ENCODE measurements at places on chromosomes 1 and 21.

DNA sequence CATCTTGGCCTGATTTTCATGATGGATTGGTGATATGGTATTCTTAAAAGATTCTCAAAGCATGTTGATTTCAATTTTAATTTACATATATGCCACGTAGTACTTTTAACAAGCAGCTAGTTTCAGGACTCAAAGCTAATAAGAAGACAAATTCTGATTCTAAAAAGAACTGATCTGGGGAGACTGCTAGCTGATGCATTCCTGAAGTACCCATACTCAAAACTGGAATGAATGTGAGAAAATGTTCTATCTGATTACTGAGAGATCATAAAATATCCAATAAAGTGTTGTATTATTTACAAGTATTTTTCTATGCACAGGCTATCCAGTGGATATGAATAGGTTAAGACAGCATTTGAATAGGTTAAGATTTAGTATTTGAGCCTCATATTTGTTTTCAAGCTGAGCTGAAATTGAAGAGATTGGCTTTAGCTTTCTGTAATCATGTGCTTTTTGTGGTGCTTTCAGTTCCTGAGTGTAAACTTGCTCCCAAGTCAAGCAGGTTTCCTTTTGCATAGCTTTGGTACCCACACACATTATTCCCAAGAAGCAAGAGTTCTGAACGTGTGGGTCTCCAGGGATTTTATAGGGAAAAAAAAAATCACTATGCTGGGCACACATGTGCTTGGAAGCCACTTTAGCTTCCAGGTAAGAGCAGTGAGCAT is 114.1 kb downstream of the VPS13D start:
- H3K36me3 ChIP-seq, result peaks cover 17% of the 10 kb centered on the region
- DNase-seq, result no peak
- peaks cover 55% of the 10 kb centered on the region for H3K4me1 ChIP-seq
- H3K27me3 ChIP-seq, result no peaks in the 10 kb centered on the region
- H3K4me3 ChIP-seq, result peak overlapping the region; percentile 6

DNA sequence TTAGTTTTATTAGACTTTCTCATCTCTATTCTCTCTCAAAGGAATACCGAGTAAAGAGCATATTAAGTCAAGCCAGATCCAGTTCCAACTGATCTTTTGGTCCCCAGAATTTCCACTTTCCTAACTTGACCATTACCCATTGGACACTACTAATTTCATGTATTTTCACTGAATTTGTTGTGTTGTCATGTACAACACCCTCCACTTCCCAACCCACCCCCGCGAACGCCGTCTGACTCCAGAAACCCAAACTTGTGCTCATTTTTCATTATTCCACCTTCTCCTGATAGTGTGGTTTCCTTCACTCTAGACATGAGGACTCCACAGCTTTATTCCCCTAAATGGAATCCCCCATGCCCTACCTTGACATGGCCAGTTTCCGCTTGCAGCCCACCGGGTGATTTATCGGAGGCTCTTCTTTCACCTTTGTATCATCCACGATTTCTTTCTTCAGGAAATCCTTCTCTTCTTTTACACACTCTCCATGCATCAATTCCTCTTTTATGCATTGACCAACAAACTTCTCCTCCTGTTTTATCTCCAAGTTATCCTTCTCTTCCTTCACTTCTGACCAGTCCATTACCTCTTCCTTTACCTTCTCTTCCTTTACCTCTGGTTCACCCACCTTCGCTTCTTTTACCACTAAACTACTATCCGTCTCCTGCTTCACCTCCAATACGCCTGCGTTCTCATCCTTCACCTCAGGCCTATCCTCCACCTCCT is 805 bp downstream of the ZNHIT6 start:
- no peak overlapping the region for H3K4me3 ChIP-seq
- no peaks in the 10 kb centered on the region for H3K27me3 ChIP-seq
- peaks cover 7% of the 10 kb centered on the region for H3K36me3 ChIP-seq

- DNase-seq, result peak; percentile 41
- H3K27ac ChIP-seq, result peak overlapping the region; percentile 55
- peak overlapping the region; percentile 97 for H3K4me3 ChIP-seq
- H3K4me1 ChIP-seq, result peaks cover 94% of the 10 kb centered on the region
- H3K36me3 ChIP-seq, result peaks cover 2% of the 10 kb centered on the region
- no peaks in the 10 kb centered on the region for H3K27me3 ChIP-seq
Measured at GRCh38 chr1:26281091-26281958, 1.4 kb downstream of the SH3BGRL3 start.

DNA sequence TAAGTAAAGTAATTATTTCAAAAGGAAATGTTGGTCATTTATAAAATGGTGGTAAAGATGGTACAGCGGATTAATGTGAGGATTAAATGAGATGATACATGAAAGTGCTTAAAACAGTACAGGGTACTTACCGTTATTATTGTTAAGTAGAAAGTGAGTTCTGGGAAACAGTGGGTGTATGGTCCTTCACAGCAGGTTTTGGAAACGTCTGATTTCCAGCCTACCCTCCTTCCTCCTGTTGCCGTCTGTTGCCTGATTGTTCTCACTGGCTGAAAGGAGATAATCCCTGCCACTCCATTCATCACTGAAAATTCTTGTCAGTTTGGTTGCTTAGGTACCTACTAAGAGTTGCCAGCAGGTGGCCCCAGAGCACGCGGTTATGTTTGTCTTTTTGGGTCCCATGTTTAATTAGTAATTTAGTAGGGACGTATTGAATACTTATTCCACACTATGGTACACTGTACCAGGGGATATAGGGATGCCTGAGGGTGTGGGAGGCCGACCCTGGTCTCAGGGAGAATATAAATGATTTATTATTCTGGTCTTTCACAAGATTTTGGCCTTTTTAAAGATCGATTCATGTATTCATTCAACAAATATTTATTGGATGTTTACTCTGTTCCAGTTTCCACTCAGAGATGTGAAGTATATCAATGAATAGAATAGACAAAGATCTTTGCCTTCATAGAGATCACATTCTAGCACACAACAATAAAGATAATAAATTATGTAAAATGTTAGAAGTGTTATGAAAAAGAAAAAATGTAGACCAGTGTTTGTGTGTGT is 30.8 kb upstream of the RPTN start:
- no peak overlapping the region for H3K27ac ChIP-seq
- H3K4me3 ChIP-seq, result peak overlapping the region; percentile 84
- H3K36me3 ChIP-seq, result no peaks in the 10 kb centered on the region
- peaks cover 13% of the 10 kb centered on the region for H3K4me1 ChIP-seq

GRCh38 chr1:100445565-100445964 is 92.4 kb upstream of the GPR88 start:
- peak overlapping the region; percentile 98 for H3K27ac ChIP-seq
- peak; percentile 16 for DNase-seq
- peak overlapping the region; percentile 66 for H3K4me3 ChIP-seq
- H3K36me3 ChIP-seq, result peaks cover 28% of the 10 kb centered on the region
- no peaks in the 10 kb centered on the region for H3K27me3 ChIP-seq

- H3K4me3 ChIP-seq, result no peak overlapping the region
- H3K27ac ChIP-seq, result peak overlapping the region; percentile 10
- no peaks in the 10 kb centered on the region for H3K36me3 ChIP-seq
Measured at GRCh38 chr1:62800825-62801306, 16.9 kb downstream of the ATG4C start.

DNA sequence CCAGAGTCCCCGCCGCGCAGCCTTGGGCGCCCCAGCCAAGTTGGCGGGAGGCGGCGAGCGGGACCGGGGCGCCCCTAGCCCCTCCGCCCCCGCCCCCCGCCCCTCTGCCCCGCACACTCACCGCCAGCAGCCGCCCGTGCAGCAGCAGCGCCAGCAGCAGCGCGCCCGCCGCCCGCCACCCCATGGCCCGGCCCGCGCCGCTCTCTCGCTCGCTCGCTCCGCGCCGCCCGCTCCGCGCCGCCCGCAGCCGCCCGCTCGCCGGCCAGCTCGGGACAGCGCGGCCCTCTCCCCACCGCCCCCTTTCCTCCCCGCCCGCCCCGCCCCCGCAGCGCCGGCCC is at the start of gene HSPG2:
HSPG2 (minus strand) TSS at position 277 of the 338 bp plus-strand sequence; CDS start at position 184, 93 bp downstream.
- no peak within 1 kb of the TSS for H3K27ac ChIP-seq
- no peaks in the 10 kb centered on the region for H3K36me3 ChIP-seq
- no peaks in the 10 kb centered on the region for H3K27me3 ChIP-seq
- H3K4me1 ChIP-seq, result peaks cover 13% of the 10 kb centered on the region
- DNase-seq, result no peak

GRCh38 chr1:76408303-76408702 is 333.8 kb downstream of the ST6GALNAC3 start:
- no peaks in the 10 kb centered on the region for H3K36me3 ChIP-seq
- no peaks in the 10 kb centered on the region for H3K4me1 ChIP-seq
- H3K4me3 ChIP-seq, result no peak overlapping the region
- DNase-seq, result no peak
- H3K27ac ChIP-seq, result no peak overlapping the region

DNA sequence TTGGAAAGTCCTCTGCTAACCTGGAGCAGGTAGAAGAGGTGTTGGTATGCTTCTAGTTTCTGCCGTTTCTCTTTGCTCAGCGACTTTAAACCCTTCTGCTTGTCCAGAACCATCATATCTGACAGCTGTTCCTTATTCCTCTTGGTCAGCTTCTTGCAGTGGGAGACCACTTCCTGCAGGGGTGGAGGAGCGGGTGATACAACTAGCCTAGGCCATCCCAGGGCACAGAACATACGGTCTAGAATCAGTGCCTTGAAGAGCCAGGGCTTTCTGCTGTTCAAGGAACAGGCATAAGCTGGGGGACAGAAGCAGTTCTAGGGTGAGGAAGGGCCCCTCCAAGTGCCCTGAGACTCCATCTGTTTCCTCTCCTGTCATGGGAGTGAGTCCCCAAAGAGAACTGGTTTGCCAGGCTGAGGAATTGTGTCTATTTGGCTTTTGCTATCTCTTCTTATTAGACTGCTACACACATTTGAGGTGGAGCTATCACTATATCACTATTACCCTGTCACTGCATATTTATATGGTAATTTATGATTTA is 32.5 kb downstream of the IQGAP3 start:
- H3K27ac ChIP-seq, result no peak overlapping the region
- no peaks in the 10 kb centered on the region for H3K36me3 ChIP-seq
- H3K4me1 ChIP-seq, result no peaks in the 10 kb centered on the region
- no peak for DNase-seq
- H3K27me3 ChIP-seq, result no peaks in the 10 kb centered on the region
- no peak overlapping the region for H3K4me3 ChIP-seq

GRCh38 chr1:22639286-22639685 is 2.9 kb downstream of the C1QA start:
- no peak for DNase-seq
- H3K27me3 ChIP-seq, result peaks cover 26% of the 10 kb centered on the region
- H3K4me3 ChIP-seq, result no peak overlapping the region
- H3K4me1 ChIP-seq, result no peaks in the 10 kb centered on the region
